Caki2 (cell line): ENCODE measurements at places on chromosomes 13 and 19. TPM values are rescaled to one million over a fixed set of nuclear protein-coding genes. Genes with fewer than 3 reads are reported as not detected.

The ZNF667 gene
- not detected in 2 replicates for total RNA-seq

The SIGLEC12 gene
- not detected in 2 replicates for total RNA-seq

The CFD gene
- total RNA-seq = 6.8 and 9.9 TPM in 2 replicates

The PRSS57 gene
- total RNA-seq = 2.0 TPM in 1 of 2 replicates, not detected in the other

The ANGPTL8 gene
- not detected in 2 replicates for total RNA-seq

The FCHO1 gene
- total RNA-seq = 2.7 and 9.1 TPM in 2 replicates

The RFPL4AL1 gene
- total RNA-seq = not detected in 2 replicates

The SOX21 gene
- not detected in 2 replicates for total RNA-seq

The ADM5 gene
- 1.1 and 3.2 TPM in 2 replicates for total RNA-seq

The VRK3 gene
- total RNA-seq = 44.2 and 50.6 TPM in 2 replicates

The PCSK4 gene
- total RNA-seq = 2.1 and 3.0 TPM in 2 replicates

The GPR12 gene
- total RNA-seq = not detected in 2 replicates
